Articular chondrocyte of knee joint (primary cell): ENCODE measurements at places on chromosomes 16 and 17. TPM values are rescaled to one million over a fixed set of nuclear protein-coding genes. Genes with fewer than 3 reads are reported as not detected.

The SLFN14 gene
- not detected in 2 replicates for total RNA-seq

The CHST4 gene
- total RNA-seq: 0.22 and 0.26 TPM in 2 replicates

The CA4 gene
- not detected in 2 replicates for total RNA-seq

The ARL2BP gene
- 131 and 145 TPM in 2 replicates for total RNA-seq

The SPHK1 gene
- 18.1 and 32.8 TPM in 2 replicates for total RNA-seq

The MYH11 gene
- 0.11 and 0.13 TPM in 2 replicates for total RNA-seq

The STH gene
- not detected in 2 replicates for total RNA-seq

The NAGS gene
- 0.43 and 0.65 TPM in 2 replicates for total RNA-seq

The RAB11FIP3 gene
- total RNA-seq: 21.3 and 24.6 TPM in 2 replicates

The CEP295NL gene
- 3.2 and 3.8 TPM in 2 replicates for total RNA-seq

The SLC7A6 gene
- total RNA-seq: 35.3 and 41.3 TPM in 2 replicates

The VMO1 gene
- 0.26 and 1.6 TPM in 2 replicates for total RNA-seq

The POLR3K gene
- total RNA-seq: 1.8 and 2.1 TPM in 2 replicates

The TEKT5 gene
- total RNA-seq: 0.13 and 0.22 TPM in 2 replicates

The SCGB1C2 gene
- not detected in 2 replicates for total RNA-seq

The MRC2 gene
- 247 and 254 TPM in 2 replicates for total RNA-seq

The LRRC46 gene
- total RNA-seq: 0.11 and 0.13 TPM in 2 replicates

The NEUROD2 gene
- total RNA-seq: not detected in 2 replicates

The HBA2 gene
- not detected in 2 replicates for total RNA-seq

The PLD6 gene
- 2.1 and 2.4 TPM in 2 replicates for total RNA-seq

The PSKH1 gene
- total RNA-seq: 15.2 and 15.4 TPM in 2 replicates

The CNTNAP4 gene
- total RNA-seq: not detected in 2 replicates

The KCNH6 gene
- not detected in 2 replicates for total RNA-seq

The FA2H gene
- total RNA-seq: not detected in 2 replicates

The PVALEF gene
- total RNA-seq: not detected in 2 replicates

The IL17C gene
- total RNA-seq: not detected in 2 replicates

The RNF227 gene
- 2.3 and 3.0 TPM in 2 replicates for total RNA-seq

The RPRML gene
- total RNA-seq: not detected in 2 replicates

The TIMP2 gene
- 152 and 193 TPM in 2 replicates for total RNA-seq

The NPW gene
- 0.39 and 0.65 TPM in 2 replicates for total RNA-seq

The HCRT gene
- not detected in 2 replicates for total RNA-seq

The TBL3 gene
- total RNA-seq: 17.5 and 19.1 TPM in 2 replicates

The KRTAP1-5 gene
- 1.3 and 11.6 TPM in 2 replicates for total RNA-seq

The RMI2 gene
- total RNA-seq: 3.1 and 5.7 TPM in 2 replicates

The ANKRD40CL gene
- not detected in 2 replicates for total RNA-seq

The KAT8 gene
- 26.2 and 27.0 TPM in 2 replicates for total RNA-seq

The OR3A3 gene
- not detected in 2 replicates for total RNA-seq

The HIGD1B gene
- not detected in 2 replicates for total RNA-seq

The MEAK7 gene
- total RNA-seq: 25.4 and 27.8 TPM in 2 replicates

The CCDC43 gene
- total RNA-seq: 43.8 and 45.2 TPM in 2 replicates

The CBX8 gene
- 2.9 and 3.8 TPM in 2 replicates for total RNA-seq

The BAIAP3 gene
- total RNA-seq: 0.11 and 0.13 TPM in 2 replicates

The EVI2B gene
- total RNA-seq: 1.1 and 1.4 TPM in 2 replicates

The GPRC5C gene
- total RNA-seq: 17.1 and 20.1 TPM in 2 replicates
